ENCODE measurements at places on chromosomes 1 and 21.
A peak's percentile ranks its signal among the peaks of the same experiment; 100 is the strongest.

- no peak for DNase-seq
Observed at GRCh38 chr1:50279622-50280330, 143.5 kb downstream of the DMRTA2 start.

DNA sequence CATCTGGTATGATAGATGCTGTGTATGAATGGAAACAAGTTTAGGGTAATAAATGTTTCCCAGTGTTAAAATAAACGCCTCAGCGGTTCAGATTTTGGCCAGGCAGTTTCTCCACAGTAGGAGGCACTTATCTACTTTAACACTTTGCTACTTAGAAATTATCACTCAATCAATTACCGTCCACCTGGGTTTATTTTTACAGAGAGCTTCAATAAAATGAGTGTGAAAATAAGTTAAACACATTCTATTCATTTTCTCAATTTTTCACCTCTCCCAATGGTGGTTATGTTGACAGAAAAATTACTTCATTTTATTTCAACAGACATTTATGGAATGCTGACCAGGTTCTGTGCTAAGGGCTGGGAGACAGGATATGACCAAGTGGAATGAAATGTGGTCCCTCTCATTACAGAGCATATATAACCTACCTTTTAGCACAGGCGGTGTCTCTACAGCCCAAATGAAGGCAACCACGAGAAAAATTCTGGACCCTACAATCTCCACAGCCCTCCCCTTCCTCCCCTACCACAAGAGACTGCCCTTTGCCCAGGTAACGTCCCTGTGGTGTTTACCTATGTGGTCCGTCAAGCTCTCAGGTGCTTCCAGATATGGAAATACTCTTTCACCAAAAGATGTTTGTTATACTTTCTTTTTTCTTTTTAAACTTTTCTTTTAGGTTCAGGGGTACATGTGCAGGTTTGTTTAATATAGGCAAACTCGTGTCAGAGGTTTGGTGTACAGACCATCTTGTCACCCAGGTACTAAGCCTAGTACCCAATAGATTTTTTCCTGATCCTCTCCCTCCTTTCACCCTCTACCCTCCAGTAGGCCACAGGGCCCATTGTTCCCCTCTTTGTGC is 105.5 kb downstream of the HLCS start:
- DNase-seq, result peak; percentile 14

- no peak for DNase-seq
Observed at GRCh38 chr21:39263372-39263771, 50.1 kb downstream of the BRWD1 start.

DNA sequence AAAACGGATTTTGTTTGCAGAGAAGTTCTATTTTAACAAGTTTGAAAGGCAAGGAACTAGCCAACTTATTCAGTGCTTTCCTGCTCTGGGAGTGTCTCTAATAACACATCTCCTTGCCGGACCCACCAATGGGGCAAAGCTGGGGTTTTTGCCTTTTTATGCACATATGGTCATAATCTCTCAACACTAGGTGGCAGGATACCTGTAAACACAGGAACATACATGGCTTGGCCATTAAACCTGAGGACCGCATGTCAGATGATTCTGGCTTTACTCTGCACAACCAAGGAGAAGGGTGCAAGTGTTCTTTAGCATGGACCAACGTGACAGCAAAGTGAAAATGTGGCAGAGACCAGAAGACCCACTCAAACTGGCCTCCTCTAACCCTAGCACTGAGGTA is 4.9 kb downstream of the TMEM9 start:
- DNase-seq, result no peak

GRCh38 chr1:96771847-96772246 is 50.3 kb downstream of the PTBP2 start:
- DNase-seq, result no peak

GRCh38 chr1:151326619-151327222 is 495 bp downstream of the PI4KB start:
- DNase-seq, result no peak

DNA sequence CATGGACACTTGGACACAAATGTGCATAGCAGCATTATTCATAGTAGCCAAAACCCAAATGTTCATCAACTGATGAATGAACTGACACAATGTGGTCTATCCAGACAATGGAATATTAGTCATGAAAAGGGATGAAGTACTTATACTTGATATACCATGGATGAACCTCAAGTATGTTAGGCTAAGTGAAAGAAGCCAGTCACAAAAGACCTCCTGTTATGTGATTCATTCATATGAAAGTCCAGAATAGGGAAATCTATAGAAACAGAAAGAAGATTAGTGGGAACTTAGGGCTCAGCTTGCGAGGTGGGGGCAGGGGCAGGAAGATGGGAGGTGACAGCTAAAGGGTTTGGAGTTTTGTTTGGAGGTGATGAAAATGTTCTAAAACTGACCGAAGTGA is 7.4 kb downstream of the KCNE1 start:
- DNase-seq, result no peak

- DNase-seq, result no peak
Observed at GRCh38 chr1:186605762-186606350, 74.4 kb downstream of the PTGS2 start.

- DNase-seq, result peak; percentile 89
Observed at GRCh38 chr1:225735252-225736149, 42.1 kb upstream of the SRP9 start.

DNA sequence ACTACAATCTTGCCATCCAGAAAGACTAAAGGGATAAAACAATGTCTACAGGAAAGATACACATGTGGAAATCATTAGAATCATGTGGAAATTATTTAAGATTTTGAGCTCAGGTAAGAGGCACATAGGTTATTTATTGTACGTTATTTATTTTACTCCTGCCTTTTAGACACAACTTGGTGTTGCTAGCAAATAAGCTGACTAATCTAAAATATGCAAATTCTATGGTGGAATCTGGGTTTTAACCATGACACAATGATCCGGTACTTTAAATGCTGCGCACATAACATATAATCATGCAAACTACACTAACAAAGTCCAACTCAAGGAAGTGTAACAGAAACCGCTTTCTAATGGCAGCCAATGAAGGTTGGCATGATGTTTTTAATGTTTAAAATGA is 112.5 kb downstream of the IFI44 start:
- no peak for DNase-seq

DNA sequence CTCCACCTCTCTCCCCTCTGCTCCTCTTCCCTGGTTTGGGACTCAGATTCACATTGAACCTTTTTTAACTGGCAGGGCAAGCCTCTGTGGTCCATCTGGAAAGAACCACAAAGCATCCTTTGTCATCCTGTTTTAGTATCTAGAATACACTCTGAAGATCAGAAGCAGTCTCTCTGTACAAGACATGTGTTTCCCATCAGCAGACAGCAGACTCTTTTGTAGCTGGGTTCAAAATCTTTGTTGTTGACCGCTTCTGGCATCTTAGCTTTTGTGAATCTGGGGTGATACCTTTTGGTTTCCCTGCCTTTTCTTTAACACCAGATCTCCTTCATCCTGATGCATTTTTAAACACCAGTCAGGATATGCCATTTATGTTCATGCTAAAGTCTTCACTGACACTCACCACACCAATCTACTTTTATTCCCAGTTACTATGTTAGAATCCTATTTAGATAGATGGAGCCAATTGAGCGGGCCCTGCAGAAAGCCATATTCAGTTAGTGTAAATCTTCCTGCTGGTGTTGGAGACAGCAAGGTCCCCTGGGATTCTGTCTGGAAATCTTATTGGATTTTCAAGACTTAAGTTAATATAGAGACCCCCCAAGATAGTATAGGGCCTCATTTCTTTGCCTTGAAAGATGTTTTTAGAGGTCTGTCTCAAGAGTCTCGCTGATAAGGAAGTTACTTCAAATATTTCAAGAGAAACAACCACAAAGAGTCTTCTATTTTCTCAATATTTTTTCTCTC is 51.1 kb downstream of the ST6GALNAC3 start:
- DNase-seq, result no peak

GRCh38 chr1:118878661-118879060 is 109.5 kb downstream of the TBX15 start:
- no peak for DNase-seq

DNA sequence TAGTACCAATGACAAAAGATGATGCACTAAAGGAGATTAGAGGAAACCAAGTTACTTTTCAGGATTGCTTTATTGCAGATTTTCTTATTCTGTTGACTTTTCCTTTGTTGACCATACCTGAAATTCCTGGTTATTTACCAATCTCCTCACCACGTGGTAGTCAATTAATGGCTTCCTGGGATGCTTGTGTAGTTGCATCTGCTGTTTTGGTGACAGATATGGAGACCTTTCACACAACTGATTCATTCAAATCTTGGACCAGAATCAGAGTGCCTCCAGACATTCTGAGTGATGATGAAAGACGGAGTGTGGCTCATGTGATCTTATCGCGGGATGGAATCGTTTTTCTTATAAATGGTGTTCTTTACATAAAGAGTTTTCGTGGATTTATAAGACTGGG is 91.3 kb downstream of the CATSPERE start:
- DNase-seq, result no peak

DNA sequence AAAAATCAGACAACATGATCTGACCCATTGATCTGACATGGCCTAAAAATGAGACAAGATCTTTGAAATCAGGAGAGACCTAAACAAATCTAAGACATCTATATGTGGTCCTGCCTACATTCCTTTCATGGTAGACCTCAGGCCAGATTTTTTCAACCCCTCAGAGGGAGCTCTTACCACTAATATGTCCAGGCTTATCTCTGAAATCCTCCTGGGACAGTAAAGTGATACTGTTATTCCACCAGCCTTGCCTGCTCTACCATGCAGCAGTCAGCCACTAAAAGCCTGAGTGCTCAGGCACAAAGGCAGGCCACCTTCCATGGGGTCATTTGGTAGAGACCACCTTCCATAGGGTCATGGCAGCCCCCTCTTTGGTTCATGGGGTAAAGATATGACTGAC is 126.9 kb downstream of the TBX15 start:
- DNase-seq, result no peak

DNA sequence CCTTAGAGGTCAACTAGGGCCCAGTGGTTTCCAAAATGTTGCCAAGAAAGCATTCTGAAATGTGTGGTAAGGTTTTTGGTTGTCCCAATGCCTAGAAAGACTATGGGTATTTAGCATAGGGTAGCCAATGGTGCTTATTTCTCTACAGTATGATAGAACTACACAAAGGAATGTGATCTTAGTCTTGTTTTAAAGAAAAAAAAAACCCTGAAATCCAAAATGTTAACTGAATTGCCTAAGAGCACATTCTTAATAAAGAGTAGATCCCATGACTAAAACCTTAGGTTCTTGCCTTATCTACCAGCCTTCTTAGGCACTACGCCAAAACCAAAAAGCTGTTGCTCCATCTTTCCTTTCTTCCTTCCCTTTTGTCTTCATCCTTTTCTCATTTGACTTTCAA is 428.2 kb downstream of the MRPL39 start:
- DNase-seq, result no peak

DNA sequence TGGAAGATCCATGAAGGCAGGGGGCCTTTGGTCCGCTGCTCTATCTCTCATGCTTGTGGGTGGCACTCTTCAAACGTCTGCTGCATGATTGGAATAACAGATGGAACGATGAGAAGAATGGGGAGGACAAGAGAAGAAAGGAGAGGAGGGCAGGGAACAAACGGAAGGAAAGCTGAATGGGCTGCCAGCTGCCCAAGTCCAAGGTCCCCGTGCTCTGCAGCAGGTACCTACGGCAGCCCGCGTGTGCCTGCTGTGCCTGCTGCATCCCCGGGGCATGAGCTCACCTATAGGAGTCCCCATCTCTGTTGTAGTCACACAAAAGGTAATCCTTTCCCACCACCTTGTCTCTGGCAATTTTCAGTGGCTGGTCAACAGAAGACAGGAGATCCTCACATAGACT is 73.1 kb downstream of the SLC66A1 start:
- no peak for DNase-seq

- no peak for DNase-seq
Observed at GRCh38 chr1:232754930-232755329, 50.3 kb upstream of the MAP10 start.

GRCh38 chr1:204842892-204843291 is 27.8 kb upstream of the NFASC start:
- no peak for DNase-seq

DNA sequence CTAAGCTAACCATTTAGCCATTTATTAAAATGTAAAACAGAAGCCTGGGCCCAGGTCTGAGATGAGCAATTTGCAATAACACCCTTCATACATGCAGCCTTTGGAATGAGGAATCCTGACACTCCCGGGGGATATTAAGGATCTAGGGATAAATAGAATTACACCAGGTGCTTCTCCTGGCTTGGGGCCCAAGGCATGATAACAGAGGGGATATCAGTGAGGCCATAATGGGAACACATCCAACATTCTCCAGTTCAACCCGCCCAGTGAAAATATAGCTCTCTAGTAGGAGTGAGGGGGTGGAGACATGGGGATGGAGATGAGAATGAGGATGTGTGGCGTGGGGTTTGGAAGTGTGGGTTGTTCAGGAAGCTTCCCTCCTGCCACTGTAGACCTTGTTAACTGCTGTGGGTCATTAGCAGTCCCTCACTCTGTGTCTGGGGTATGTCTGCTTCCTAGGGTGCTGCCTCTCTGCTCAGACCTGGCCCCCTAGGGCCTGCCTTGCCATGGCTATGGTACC is 57.9 kb upstream of the KANK4 start:
- no peak for DNase-seq

GRCh38 chr1:171883849-171884248 is 42.6 kb downstream of the DNM3 start:
- no peak for DNase-seq

GRCh38 chr1:32494711-32495337 is 30.0 kb downstream of the ZBTB8B start:
- no peak for DNase-seq

- no peak for DNase-seq
Observed at GRCh38 chr1:111873460-111874030, 115.9 kb downstream of the KCND3 start.

GRCh38 chr21:32316361-32317215 is 17.9 kb downstream of the MRAP start:
- no peak for DNase-seq

DNA sequence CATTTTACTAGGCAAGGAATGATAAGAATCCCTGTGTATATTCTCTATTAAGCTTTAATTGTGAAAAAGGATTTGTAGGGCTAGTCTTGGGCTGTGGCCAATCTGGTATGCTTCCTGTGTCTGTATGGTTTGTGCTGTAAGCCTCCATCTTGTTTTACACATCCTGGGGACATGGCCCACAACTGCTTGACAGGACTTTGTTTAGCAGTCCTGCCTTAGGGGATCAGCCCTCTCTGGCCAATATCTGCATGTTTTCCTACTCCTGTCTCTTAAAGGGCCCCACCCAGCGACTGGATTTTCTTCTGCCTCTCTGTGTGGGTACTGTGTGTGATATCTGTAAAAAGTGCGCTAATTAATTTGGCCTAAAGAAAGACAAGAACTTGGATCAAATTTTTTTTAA is 813.2 kb downstream of the PLA2G4A start:
- DNase-seq, result no peak

DNA sequence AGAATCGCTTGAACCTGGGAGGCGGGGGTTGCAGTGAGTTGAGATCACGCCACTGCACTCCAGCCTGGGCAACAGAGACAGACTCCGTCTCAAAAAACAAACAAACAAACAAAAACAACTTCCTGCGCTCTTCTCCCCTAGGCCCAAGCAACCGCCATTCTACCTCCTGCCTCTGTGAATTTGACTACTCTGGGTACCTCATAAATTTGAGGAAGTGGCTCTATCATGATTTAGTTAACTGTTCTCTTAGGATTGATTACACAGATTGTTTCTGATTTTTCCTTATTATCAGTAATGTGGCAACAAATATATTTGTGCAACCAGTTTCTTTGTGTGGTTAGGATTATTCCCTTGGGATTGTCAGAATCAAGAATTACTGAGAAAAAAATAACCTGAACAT is 29.7 kb downstream of the OPTC start:
- no peak for DNase-seq

GRCh38 chr1:172095846-172096245 is 254.5 kb downstream of the DNM3 start:
- DNase-seq, result no peak

Measured in BJ (cell line).